Stimulated activated CD4-positive, alpha-beta T cell treated with anti-CD3 and anti-CD28 coated beads, Interleukin-2, amount 100 ng/mL, for 24 hours (primary cell): ENCODE measurements at places on chromosomes 7 and 10.

DNA sequence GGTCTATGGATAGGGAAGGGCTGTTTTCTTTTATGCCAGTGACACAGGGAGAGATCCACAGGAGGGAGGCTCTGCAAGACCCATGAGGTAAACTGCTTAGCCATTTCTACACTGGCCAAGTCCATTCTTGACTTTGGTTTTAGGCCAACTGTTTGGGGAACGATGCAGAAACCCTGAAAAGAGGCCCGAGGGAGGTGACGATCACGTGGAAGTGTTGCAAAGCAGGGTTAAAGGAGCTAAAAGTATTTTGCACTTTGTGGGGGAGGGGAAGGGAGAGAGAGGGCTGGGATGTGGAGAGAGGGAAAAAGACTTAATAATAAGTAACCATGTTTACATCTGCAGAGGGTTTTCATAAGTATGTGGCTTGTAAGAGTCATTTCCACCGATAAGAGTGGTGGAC is 239.7 kb downstream of the EMX2 start:
- DNase-seq: no peak

- DNase-seq: no peak
Measured at GRCh38 chr7:91080351-91080750, 183.9 kb upstream of the FZD1 start.

GRCh38 chr7:113945018-113945938 is 26.5 kb upstream of the PPP1R3A start:
- DNase-seq: no peak

DNA sequence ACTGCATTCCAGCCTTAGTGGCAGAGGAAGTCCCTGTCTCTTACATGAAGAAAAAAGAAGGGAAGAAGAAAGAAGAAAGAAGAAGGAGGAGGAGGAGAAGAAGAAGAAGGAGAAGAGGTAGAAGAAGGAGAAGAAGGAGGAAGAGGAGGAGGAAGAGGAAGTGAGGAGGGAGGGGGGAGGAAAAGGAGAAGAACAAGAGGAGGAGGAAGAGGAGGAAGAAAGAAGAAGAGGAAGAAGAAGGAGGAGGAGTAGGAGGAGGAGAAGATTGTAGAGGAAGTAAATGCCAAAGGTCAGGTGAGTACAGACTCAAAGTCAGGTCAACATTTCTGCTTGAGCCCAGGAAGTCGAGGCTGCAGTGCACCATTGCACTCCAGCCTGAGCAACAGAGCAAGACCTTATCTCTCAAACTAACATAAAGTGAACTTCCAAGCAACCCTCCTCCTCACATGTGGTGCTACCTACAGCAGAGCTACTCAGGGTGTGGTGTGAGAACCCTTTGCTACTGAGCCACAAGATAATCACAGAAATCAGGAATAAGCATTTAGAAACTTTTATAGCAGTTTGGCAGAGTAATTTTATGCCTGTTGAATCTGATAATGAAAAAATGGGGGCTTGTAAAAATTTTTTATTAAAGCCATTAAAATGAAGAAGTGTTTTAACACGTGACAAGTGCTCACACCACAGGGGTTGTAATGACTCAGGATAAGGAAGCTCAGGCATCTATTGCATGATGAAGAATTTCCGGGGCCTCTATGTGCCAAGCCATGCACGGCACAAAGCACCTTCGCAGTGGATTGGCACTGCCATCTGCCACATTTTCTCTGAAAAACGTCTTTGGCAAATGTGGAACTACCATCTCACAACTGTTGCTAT is 224.9 kb upstream of the AUTS2 start:
- DNase-seq: no peak

GRCh38 chr7:148661471-148661870 is 37.2 kb upstream of the CUL1 start:
- no peak for DNase-seq

- DNase-seq: peak; percentile 31
Measured at GRCh38 chr7:66758950-66759628, 18.6 kb downstream of the RABGEF1 start.
